GM13976 (cell line): ENCODE measurements at places on chromosomes 2 and 18.

GRCh38 chr2:4914551-4914950 is 777.6 kb upstream of the SOX11 start:
- no peak for DNase-seq

- DNase-seq = no peak
Observed at GRCh38 chr2:182650704-182651103, 65.4 kb upstream of the DNAJC10 start.

- DNase-seq = no peak
Observed at GRCh38 chr2:118322406-118322805, 234.1 kb downstream of the INSIG2 start.

GRCh38 chr18:9839853-9840252 is 45.9 kb upstream of the TXNDC2 start:
- DNase-seq = no peak

DNA sequence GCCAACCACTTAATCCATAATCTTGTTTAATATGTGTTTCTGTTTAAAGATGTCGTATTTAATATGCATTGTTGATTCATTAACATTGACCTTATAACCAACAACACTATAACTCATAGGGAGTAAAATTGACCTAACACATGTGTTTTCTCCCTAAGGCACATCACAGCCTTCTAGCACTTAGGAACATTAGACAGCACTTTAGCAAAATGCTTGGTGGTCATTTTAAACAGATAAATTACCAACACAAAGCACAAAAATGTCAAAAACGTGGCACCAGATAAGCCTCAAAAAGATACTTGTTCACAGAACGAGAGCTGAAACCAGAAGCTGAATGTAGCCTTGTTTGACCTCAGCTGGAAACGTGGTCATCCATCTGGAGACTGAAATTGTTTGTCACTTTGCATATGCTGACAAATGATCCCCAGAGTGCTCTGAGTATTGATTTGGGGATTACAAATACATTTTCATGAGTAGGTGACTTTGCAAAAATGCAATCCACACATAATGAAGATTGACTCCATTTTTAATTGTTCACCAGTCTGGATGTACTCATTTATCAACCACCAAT is 139.2 kb downstream of the CCDC102B start:
- no peak for DNase-seq

GRCh38 chr2:66507673-66508201 is 72.8 kb downstream of the MEIS1 start:
- no peak for DNase-seq

- peak; percentile 23 for DNase-seq
Observed at GRCh38 chr2:184444217-184444616, 154.1 kb upstream of the ZNF804A start.

DNA sequence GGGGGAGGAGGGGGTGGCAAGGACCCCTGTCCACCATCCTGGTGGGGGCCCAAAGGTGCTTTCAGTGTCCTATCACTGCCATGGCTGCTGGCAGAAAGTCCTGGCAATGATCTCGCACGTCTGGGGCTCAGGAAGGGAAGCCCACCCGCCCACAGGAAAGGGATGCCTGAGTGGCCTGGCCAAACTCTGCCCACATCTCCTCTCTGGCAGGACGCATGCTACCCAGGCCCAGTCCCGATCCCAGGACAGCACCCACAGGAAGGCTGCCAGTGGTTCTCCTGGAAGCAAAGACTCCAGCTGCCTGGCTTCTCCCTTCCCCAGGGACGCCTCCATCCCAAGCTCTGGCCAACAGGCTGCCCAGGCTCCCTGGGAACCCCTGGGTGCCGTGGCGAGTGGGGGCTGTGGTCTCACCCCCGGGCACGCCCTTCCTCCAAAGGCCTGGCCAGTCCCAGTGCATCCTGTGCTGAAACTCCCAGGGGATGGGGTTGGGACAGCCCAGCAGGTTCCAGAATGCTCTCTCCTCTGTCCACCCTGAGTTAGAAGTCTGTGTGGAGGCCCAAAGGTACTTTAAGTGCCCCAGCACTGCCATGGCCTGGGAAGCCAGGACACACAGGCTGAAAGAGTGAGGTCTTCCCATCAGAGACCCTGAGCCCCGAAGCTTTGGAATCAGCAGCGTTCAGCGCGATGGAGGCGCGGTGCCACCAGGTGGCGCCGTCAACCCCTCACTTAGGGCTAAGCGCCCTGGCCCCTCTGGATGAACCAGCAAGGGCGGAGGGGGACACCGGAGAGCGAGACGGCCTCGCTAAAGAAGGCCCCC is 29.8 kb upstream of the TAF1B start:
- peak; percentile 89 for DNase-seq

DNA sequence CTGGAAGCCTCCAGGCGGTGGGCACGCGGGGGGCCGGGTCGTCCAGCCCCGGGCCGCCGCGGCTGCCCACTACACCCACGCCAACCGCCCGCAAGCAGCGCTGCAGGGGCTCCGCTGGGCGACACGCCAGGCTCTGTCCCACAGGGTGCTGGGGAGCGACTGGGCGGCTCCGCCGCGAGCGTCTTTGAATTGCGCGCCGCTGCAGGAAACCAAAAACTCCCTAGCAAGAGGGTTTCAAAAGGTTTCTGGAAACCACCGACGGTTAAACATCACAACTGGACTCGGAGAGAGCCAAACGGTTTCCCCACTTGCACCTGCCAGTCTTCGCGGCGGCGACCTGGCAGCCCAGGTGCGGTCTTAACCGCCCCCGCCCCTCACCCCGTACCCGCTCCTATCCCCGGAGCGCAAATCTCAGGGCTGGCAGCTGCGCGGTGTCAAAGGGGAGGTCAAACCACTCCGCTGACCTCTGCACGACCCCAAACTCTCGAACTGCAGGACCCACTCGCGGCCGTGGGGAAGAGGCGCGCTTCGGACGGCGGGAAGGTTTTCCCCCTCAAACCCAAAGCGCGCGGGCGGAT is 1.0 kb downstream of the CXCR4 start:
- peak; percentile 85 for DNase-seq

- no peak for DNase-seq
Observed at GRCh38 chr2:161381546-161381945, 34.6 kb upstream of the TBR1 start.

DNA sequence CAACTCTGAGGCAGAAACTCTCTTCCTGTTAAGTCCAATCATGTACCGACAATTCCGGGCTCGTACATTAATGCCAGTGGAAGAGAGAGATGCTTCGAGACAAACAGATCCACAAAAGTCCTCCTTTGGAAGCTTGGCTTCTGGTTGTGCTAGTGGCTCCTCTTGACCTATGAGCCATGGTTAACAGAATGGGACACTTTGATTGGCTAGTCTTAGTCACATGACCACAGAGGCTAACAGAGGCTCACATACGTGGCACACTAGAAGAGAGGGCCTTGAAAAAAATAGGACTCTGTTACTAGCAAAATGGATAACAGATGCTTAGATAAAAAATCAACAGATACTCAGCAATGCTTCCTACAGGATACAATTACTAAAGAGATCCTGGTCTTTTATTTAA is 1211.9 kb upstream of the GYPC start:
- no peak for DNase-seq

GRCh38 chr2:15976354-15976753 is 36.0 kb downstream of the MYCN start:
- DNase-seq = no peak

- DNase-seq = no peak
Observed at GRCh38 chr2:53942280-53942679, 28.5 kb downstream of the PSME4 start.

- no peak for DNase-seq
Observed at GRCh38 chr18:74692367-74693013, 94.8 kb downstream of the ZNF407 start.

DNA sequence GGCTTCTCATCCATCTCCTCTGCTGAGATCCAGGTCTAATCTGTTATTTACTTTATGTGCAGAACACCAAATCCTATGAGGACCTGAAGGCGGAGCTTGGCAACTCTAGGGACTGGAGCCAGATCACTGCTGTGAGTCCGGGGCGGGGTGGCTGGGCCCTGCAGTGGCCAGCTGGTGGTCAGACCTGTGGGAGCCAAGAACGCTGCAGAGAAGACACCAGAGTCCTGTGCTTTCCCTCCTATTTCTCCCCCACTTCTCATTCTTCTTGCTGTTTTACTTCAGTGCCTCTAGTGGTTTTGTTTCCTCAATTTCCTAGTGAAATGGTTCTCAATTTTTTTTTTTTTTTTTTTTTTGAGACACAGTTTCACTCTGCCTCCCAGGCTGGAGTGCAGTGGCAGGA is 19.7 kb downstream of the VIL1 start:
- DNase-seq = peak; percentile 33

DNA sequence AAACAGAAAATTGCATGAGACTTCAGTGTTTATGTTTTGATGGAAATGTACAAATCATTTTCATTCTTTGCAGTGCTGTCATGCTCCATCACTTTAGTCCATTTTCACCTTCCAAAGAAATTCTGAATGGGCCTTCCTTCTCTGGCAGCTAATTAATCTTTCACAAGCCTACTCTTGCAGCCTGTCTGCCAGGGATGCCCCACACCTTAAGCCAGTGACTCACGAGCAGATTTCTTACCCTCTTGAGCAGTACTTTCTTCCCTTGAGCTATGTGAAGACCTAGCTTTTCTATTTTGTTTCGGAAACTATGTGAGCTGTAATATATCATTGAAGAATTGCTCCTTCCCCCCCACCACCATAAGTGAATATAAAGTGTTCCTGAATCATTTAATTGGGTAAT is 404.3 kb upstream of the VWC2L start:
- DNase-seq = no peak

DNA sequence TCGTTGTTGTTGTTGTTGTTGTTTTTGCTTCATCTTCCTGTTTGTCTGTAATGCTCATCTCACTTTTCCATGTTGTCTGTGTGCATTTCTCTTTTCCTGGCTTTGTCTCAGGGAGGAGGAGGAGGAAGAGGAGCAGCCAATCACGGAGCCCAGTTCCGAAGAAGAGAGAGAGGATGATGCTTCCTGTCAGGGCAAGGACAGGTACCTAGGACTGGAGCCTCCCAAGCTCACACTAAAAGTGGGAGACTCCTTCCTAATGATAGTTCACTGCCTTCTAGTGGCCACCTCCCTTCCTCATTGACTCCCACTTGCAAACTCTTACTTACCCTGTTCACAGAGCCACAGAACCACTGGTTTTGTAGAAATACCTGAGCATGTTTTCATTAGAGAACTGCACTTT is 179.6 kb downstream of the TPGS2 start:
- DNase-seq = no peak

GRCh38 chr2:239942090-239942489 is 83.1 kb downstream of the NDUFA10 start:
- DNase-seq = no peak

GRCh38 chr2:85073033-85073432 is 60.2 kb upstream of the TCF7L1 start:
- no peak for DNase-seq
